Renal cortical epithelial cell (primary cell): ENCODE measurements at places on chromosomes 3 and 15. TPM values are rescaled to one million over a fixed set of nuclear protein-coding genes. Genes with fewer than 3 reads are reported as not detected.

Gene DUOX2
- total RNA-seq = 0.05 TPM in 1 of 2 replicates, not detected in the other

Gene PIGZ
- total RNA-seq = 3.0 and 3.1 TPM in 2 replicates

- no peak for DNase-seq
These were observed 56.1 kb downstream of the OSTN start for GRCh38 chr3:191255156-191255555.

- no peak for DNase-seq
These were observed 39.6 kb downstream of the FAM3D start for GRCh38 chr3:58626841-58627569.

DNA sequence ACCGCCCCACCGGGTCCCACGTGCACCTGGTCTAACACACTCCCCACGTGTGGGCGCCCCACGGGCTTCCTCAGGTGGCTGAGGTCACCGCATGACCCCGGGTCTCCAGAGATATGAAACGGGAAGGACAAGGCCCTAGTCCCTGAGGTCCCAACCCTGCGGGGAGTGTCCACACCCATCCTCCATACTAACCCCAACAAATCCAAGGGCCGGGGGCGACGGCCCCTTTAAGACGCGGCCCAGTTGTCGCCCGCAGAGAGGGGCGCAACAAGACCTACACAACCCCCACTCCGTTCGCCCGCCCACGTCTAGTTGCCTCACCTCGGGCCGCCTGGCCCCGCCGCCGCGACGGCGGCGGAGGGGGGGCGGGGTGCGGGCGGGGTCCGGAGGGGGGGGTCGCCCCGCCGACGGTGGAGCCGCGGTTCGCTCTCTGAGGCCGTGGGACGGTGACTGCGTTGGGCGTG is 396 bp downstream of the INO80 start:
- DNase-seq = peak; percentile 23
